H4 (cell line): ENCODE measurements at places on chromosomes 6 and 20. TPM values are rescaled to one million over a fixed set of nuclear protein-coding genes. Genes with fewer than 3 reads are reported as not detected.

Gene FKBP1C
- total RNA-seq, result 0.14 and 0.15 TPM in 2 replicates

Gene F13A1
- 0.02 TPM in 1 of 2 replicates, not detected in the other for total RNA-seq

Gene AHI1
- total RNA-seq, result 1.9 and 6.4 TPM in 2 replicates

Gene SNAP25
- 0.74 and 1.2 TPM in 2 replicates for total RNA-seq

Gene MYO6
- 2.2 and 2.9 TPM in 2 replicates for total RNA-seq

Gene SIRPD
- total RNA-seq, result not detected in 2 replicates

Gene C20orf141
- total RNA-seq, result not detected in 2 replicates

Gene C20orf202
- not detected in 2 replicates for total RNA-seq

Gene PLAGL1
- 9.8 and 18.5 TPM in 2 replicates for total RNA-seq

Gene GSTA3
- total RNA-seq, result 0.19 TPM in 1 of 2 replicates, not detected in the other

Gene DACT2
- total RNA-seq, result not detected in 2 replicates

Gene PDE10A
- 2.1 and 3.1 TPM in 2 replicates for total RNA-seq
